ENCODE measurements at places on chromosomes 13 and 19.

DNA sequence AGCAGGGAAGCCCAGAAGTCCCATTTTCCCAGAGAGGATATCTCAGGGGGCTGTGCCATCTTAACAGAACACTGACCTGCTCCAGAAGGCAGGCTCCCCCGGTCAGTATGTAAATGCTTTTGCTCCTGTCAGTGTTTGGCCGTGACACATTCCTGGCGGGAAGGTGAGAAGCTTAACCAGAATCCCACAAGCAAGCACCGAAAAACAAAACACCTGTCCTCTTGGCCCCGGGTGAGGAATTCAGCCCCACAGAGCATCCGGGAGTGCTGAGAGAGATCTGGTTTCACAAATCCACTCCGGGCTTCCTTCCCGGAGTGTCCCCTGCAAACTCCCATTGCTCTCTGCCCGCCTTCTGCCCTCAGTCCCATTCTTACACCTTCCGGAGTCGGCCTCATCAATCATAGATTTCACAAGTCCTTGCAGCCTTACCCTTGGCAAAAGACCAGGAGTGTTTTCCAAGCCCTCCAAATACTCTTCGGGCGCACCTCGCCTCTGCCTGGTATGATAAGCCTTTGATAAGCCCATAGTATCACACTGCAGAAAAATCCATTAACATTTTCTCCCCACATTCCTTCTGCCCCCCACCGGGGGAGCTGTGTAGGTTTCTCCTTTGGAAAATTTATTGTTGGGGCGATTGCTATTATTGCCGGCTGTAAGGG, 12.2 kb downstream of the TPM4 start:
- DNase-seq, result no peak

- DNase-seq, result no peak
Measured at GRCh38 chr19:6680141-6680540, 10.2 kb upstream of the TNFSF14 start.

GRCh38 chr19:29285878-29286277, 72.9 kb upstream of the UQCRFS1 start:
- DNase-seq, result peak; percentile 53

DNA sequence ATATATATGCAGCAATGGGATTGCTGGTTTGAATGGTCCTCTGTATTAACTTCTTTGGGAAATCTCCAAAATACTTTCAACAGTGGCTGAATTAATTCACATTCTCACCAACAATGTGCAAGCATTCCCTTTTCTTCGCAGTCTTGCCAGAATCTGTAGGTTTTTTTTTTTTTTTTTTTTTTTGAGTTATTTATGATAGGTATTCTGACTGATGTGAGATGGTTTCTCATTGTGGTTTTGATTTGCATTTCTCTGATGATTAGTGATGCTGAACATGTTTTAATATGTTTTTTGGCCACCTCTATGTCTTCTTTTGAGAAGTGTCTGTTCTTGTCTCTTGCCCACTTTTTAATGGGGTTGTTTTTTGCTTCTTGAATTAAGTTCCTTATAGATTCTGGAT, 2041.5 kb upstream of the PCDH20 start:
- no peak for DNase-seq

DNA sequence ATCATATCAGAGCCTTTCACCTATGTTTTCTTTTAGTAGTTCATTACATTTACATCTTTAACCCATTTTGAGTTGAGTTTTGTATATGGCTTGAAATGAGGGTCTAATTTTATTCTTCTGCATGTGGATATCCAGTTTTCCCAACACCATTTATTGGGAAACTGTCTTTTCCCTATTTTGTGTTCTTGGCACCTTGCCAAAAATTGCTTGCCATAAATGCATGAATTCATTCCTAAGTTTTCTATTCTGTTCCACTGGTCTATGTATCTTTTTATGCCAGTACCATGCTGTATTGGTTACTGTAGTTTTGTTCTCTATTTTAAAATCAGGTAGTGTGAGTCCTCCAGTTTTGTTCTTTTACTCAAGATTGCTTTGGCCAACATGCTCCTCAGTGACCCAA, 144.0 kb upstream of the OBI1 start:
- no peak for DNase-seq

DNA sequence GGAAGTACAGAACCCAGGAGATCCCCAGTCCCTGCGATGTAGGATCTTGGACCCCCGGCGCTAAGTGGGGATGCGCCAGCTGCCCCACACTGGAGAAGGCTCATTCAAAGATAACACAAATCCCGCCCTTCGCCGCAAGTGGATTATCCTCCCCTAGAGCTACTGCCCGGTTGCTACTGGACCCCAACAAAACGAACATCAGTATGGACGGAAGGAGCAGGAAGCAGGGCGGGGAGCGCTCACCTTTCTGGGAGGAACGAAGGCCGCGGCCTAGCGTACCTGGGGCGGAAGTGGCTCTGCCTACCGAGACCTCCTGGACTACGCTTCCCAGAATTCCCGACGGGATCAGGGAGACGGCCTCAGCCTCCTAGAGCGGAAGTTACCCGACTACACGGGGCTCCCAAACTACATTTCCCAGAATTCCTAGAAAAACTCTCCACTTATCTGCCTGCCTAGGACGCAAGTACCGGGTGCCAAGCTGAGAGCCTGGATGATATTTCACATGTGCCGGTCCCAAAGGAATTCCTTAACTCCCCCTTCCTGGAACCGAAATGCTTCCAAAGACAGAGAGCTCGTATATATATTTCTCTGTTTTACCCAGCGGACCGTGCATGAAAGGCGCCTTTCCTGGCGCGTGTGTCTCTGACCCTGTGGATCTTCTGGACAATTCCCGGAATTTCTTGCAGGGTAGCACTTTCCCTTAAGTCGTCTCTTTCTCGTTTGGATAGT, at the start of gene ZNF112:
TSS of gene ZNF112 (minus strand) at position 298 of the 729 bp plus-strand sequence. CDS start 16,141 bp downstream, outside the sequence.
- peak; percentile 76 for DNase-seq

GRCh38 chr19:7507884-7508283, 8.0 kb upstream of the ZNF358 start:
- peak; percentile 72 for DNase-seq

DNA sequence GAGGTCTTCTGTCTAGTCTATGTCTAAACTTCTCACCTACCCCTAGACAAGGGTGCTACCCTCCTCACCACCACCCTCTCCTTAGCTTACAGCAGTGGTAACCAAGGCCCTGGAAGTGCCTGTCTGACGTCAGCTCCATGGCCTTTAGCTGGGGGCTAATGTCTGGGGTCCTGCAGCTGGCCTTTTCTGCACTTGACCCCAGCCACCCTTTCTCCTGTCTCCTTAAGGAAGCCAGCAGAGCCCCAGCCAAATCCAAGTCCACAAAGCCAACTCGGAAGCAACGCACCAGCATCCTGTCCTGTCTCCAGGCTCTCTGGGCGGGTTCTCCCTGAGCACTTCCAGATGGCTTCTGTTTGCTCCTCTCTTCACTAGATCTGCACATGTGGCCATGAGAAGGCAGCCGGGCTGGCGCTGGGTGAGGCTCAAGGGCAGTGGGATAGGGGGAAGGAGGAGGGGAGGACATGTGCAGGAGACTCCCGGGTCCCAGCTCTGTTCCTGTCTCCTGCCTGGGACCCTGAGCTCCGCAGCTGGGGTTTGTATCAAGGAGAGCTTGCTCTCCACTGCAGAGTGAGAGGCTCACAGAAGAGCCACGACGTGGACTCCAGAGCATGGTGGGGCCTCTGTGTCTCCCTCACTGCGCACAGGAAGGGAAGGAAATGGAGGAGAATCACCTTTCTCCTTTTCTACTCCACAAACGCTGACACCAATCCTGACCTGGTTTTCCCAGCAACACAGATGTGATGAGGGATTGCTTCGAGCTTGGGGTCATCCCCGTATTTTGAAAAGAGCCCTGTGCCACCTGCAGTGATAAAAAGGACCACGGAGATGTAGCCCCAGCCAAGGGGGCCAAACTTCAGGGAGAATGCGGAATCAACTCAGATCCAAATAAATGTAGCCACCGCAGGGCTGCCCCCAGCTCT, 204.2 kb downstream of the USP12 start:
- no peak for DNase-seq

GRCh38 chr19:13689085-13689484, 75.2 kb upstream of the MRI1 start:
- no peak for DNase-seq

GRCh38 chr19:39307822-39308530, 11.8 kb downstream of the IFNL1 start:
- peak; percentile 41 for DNase-seq
